ENCODE measurements at places on chromosomes 7 and 10. TPM values are rescaled to one million over a fixed set of nuclear protein-coding genes. Genes with fewer than 3 reads are reported as not detected.

DNA sequence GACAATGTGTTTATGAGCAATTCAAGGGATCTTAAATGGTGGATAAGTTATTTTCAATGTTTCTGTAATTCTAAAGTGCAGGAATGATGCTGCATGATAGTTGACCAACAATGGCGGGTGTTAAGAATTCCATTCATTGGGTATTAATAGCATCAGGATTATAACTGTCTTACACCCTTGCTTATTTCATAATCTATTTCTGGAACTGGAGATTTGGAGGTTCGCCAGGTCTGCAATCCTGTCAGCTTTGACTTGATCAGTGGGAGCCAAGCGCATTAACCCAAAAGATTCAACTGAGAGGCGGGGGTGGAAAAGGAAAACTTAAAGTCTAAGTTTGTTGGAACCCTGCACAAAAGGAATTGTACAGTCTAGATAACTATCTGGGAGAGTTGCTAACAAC, 114.9 kb upstream of the ZEB1 start:
- no peak for DNase-seq

GRCh38 chr10:5944389-5945189, 32.8 kb downstream of the IL15RA start:
- DNase-seq: no peak

DNA sequence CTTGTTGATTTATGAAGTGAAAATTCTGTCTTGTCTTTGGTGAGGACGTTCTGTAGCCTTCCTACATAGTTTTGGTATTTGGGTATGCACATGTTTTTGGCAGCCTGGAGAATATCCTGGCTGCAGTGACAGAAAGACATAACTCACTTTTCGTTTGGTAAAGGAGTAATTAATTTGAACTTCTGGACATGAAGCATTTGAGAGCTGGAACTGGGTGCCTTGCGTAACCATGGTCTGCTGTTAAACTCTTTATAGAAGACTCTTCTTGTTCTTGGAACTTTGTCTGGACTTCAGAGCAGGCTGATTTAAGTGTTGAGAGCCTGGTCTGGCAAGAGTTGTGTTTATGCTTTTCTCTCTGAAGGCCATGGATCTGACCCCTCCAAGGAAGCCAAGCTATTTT, 231.3 kb downstream of the LRMDA start:
- no peak for DNase-seq

The TMEM176A gene
- not detected for total RNA-seq

- DNase-seq: no peak
Measured at GRCh38 chr7:23242321-23242720, 4.3 kb upstream of the GPNMB start.

GRCh38 chr10:18264466-18265050, 124.3 kb downstream of the CACNB2 start:
- no peak for DNase-seq

DNA sequence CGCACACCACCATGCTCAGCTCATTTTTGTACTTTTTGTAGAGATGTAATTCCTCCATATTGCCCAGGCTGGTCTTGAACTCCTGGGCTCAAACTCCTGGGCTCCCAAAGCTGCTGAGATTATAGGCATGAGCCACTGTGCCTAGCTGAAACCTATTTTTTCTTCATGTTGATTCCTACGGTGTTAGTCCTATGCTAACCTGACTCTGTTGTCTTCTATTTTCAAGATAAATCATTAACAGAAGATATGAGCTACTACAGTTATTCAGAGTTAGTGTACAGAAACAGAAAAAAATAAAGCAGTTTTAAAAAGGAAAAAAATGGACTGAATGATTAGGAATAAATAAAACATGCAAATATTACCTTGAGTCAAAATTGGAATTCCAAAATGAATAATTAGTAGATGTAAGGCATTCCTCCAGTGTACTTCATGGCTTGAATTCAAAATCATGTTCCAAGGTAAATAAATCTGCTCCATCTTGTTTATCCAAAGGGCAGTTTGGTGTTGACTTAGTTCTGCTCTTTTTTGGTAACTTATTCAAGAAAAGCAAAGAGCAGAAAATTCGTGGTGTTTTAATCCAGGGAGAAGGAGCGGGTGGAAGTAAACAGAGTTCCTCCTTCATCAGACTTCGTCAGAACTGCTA, 185.8 kb downstream of the CACNB2 start:
- no peak for DNase-seq

The ZNRF2 gene
- total RNA-seq: 17.9 TPM

GRCh38 chr10:71899665-71900412, 48.8 kb upstream of the PSAP start:
- no peak for DNase-seq

- no peak for DNase-seq
Measured at GRCh38 chr10:13718820-13719219, 132.1 kb downstream of the PRPF18 start.

- DNase-seq: no peak
Measured at GRCh38 chr10:59905731-59906416, 482 bp downstream of the CCDC6 start.

The SLC29A4 gene
- 0.45 TPM for total RNA-seq

The CNTNAP2 gene
- total RNA-seq: not detected

DNA sequence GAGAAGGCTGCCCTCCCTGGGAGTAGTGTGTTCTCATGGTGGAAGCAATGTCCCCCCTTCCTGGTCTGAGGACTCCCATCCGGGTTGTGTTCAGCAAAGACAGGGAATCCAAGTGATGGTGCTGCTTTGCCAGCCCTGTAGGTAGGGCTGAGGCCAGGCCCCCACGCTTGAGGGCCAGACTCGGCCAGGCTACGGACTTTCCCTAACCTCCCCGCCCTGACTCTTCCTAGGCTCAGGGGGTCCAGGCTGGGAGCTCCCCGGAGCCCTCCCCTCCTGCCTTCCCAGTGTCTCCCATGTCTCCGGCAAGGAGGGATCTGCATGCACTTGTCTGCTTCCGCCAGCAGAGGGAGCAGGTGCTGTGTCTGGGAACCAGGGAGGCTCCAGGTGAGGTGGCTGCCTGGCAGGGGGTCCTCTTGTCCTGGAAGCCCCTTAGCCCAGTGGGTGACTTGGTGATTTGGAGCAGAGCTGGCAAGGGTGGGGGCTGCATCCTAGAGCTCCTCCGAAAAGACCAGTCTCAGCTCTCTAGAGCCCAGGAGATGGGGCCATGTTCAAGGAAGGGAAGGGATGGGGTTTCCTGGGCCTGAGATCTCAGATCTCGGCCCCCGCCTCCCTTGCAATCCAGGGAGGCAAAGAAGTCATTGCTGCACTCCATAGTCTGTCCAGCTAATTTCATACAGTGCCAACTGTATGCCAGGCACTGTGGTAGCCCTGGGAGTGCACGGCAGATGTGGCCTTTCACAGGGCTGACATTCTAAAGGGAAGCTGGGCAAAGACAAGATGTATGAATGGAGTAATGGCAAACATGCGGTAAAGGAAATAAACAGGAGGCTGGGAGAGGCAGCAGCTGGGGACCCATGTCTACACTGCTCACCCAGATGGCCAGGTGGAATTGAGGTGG, 20.3 kb upstream of the SFRP5 start:
- DNase-seq: peak; percentile 78

The LOXL4 gene
- not detected for total RNA-seq

The ASB10 gene
- total RNA-seq: not detected

The NUPR2 gene
- total RNA-seq: not detected

GRCh38 chr10:4596951-4597350, 229.1 kb upstream of the AKR1E2 start:
- no peak for DNase-seq

DNA sequence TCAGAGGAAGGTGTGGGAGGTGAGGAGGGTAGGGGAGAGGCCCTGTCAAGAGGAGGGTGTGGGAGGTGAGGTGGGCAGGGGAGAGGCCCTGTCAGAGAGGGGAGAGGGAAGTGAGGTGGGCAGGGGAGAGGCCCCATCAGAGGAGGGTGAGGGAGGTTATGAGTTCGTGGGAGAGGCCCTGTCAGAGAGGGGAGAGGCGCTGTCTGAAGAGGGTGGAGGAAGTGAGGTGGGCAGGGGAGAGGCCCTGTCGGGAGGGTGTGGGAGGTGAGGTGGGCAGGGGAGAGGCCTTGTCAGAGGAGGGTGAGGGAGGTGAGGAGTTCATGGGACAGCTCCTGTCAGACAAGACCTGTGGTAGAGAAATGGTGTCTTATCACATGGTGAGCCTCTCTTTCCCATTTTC, 74.4 kb downstream of the INPP5A start:
- DNase-seq: no peak

DNA sequence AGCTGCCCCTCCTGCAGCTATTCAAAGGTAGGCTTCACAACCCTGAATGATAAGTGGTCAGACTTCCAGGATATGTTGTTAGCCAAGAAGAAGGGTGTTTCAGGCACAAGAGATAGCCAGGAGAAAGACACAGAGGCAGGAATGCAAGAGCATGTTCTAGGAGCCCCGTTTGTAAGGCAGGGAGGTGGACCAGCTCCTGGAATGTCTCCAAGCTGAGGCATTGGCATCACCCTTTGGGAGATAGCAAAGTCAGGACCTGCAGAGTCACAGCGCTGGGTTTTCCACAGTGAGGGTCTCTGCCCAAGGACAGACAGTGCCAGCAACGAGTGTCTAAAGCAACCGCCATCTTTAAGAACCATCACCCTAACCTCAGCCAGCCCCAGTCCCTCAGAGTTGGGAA, 484.5 kb upstream of the ZMIZ1 start:
- no peak for DNase-seq

The CCL24 gene
- not detected for total RNA-seq

The HGF gene
- not detected for total RNA-seq

The PAPSS2 gene
- total RNA-seq: 0.13 TPM

- DNase-seq: no peak
Measured at GRCh38 chr10:112532956-112533355, 85.9 kb downstream of the VTI1A start.

DNA sequence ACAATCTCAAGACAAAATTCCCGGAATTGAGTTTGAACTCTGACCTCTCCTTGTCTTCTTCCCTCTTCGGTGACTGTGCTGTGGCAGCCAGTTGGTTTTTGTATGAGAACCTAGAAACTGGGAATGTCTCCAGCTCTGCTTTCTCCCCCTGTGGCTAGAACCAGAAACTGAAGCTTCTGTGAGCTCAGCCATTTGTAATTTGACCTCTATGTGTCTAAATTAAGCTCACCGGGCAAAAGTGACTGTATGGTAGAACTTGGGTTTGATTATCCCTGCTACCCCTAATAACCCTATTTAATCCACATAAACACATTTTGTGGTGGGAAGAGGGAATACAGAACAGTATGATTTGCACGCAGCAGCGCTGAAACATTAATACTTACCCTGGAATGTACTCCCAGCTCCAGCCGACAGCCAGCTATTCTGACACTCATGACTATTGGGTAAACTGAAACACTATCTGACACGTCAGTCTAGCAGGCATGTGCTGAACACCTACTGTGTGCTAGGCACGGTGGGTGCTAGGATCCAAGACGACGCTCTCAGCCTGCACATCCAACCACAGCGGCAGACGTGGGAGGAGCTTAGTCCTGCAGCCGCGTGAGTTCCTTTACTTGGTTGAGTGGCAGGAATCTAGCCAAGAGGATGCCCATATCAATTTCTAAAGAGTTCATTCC, 324.8 kb downstream of the SFMBT2 start:
- DNase-seq: no peak

- DNase-seq: no peak
Measured at GRCh38 chr10:125011171-125011925, 69.4 kb downstream of the ZRANB1 start.

- no peak for DNase-seq
Measured at GRCh38 chr10:51462076-51462779, 237.2 kb downstream of the CSTF2T start.

The CALHM2 gene
- total RNA-seq: 138 TPM

GRCh38 chr7:32163896-32164295, 93.7 kb upstream of the PDE1C start:
- DNase-seq: no peak

- DNase-seq: no peak
Measured at GRCh38 chr7:81672872-81673271, 97.0 kb downstream of the HGF start.

DNA sequence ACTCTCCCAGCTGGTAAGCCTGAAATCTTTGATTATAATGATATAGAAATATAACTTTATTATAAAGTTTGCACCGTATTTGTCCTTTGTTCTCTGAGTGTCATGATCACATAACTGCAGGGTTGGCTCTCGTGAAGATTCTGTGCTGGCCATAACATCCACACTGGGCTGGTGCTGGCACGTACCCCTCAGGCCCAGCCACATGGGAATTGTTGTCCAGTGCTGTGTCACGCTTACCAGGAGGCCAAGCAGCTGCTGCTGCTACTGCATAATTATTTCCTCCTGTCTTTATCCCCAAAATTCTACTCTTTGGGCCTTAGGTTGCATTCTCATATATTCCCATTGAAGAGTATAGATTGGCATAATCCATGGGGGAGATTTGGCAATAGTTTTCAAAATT, 20.8 kb upstream of the UCN3 start:
- no peak for DNase-seq

The TAS2R4 gene
- 0.73 TPM for total RNA-seq
